ENCODE measurements at places on chromosomes 7 and 10.

- DNase-seq: no peak
Observed at GRCh38 chr10:1295756-1296480, 239.7 kb downstream of the WDR37 start.

- DNase-seq: no peak
Observed at GRCh38 chr7:57769958-57770357, 320.0 kb downstream of the ZNF716 start.

DNA sequence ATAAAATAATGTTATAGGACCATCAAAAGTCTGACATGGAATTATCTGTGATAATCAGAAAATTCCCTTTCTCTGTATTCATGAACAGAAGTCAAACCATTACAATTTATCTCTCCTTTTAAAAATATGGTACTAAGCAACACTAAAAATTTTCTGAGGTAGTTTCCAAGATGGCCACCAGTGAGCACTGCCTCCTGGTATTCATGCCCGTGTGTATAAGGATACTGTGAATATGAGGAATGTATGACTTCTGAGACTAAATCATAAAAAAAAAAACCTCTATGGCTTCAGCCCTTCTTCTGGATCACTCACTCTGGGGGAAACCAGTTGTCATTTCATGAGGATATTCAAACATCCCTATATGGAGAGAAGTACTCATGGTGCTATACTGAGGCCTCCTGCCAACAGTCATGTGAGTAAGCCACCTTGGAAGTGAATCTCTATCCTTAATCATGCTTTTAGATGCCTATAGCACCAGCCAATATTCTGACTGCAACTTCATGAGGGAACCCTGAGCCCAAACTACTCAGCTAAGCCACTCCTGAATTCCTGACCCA lies 41.1 kb downstream of the SIRT1 start:
- no peak for DNase-seq

- no peak for DNase-seq
Observed at GRCh38 chr7:138926241-138926612, 55.0 kb downstream of the KIAA1549 start.

DNA sequence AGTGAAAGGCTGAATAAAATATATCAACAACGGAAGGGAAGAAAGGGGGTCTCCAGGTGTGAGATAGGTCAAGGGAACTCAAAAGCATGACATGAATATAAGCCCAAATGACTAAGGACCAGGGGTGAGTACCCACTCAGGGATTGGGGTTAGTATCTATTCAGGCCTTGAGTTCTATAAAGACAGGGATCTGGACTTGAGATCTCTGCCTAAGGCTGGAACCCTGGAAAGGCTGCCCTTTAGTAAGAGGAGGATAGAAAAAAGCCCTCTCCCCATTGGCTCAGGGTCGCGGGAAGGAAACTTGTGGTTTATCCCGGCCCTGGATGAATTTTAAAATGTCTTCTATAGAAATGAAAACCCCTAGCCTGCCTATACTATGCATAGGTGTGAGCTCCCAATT lies 2.4 kb upstream of the ITPRIP start:
- DNase-seq: no peak

DNA sequence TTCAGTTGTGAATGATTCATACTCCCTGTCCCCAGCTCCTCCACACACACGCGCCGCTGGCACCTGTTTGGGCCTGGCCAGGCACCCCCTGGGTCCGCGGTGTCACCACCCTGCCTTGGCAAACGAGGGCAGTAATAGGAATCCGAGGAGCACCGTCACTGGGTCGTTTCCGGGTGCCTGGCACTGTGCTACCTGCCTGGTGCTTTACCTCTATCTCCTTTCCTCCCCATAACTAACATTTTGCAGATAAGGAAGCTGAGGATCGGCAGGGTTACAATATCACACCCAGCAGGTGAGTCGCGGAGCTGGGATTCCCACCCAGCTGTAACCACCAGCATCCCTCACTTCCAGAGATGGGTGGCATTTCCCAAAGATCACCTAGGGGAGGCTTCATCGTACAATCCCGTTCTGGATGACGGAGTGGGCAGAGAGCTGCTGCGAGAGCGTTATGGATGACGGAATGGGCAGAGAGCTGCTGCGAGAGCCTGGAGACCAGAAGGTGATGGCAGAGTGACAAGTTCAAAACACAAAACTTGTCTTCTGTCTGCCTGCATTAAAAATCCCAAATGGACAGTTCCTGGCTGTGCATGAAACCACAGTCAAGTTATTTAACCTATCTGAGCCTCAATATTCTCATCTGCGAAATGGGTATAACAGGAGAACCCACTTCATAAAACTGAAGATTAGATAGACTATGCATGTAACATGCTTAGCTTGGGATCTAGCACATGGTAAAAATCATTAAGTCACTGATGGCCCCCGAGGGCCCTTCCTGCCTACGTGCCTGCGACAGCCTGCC lies 1.1 kb upstream of the HSPA12A start:
- no peak for DNase-seq

DNA sequence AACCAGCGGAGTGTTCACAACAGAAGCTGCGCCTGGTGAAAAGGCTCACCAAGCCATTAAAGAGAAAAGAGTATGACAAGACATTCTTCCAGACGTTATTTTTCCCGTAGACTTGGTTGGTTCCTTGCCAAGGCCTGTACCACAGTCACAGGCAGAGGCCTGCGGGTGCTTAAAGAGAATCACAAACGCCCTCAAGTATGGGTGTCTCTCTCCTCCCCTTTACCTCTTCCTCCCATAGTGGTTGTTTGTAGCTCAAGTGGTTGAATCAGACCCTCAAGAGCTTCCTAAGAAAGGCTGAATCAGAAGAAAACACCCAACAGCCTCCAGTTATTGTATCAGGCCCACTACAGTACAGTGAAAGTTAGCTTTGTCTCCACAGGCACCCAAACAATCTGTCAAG lies 169.0 kb downstream of the CREB5 start:
- DNase-seq: no peak

DNA sequence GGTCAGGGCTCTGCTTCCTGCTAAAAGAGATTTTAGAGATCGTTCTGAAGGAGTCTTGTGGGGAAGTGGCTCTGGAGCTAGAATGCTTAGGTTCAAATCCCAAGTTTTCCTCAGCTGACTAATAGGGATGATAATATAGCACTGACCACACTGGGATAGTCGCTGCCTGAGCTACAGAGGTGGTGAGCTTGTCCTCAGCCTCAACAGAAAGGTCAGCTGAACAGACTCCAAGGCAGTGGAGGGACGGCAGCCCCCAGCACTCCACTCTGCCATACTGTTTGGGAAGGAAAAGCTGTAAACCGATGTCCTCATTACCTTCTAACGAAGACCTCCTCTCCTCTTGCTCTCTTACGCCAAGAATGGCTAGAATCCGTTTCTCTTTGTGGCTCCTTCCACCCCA lies 36.2 kb downstream of the KAT6B start:
- no peak for DNase-seq

DNA sequence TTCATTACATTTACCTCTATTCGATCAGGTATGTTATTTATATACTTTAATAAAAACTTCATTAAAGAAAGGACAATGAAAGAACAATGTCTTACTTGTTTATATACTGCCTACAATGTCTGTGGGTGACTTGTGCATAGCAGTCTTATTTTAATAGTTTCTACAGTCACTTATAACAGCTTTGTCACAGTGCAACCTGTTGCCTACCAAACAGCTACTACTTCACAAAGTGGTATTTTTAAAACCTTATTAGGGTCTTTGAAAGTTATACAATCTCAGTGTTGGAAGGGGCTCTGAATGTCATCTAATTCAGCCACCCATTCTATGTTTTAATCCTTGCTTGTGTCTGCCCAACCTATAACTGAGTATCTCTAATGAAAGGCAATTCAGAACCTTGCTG lies 19.0 kb downstream of the MTPN start:
- DNase-seq: no peak

DNA sequence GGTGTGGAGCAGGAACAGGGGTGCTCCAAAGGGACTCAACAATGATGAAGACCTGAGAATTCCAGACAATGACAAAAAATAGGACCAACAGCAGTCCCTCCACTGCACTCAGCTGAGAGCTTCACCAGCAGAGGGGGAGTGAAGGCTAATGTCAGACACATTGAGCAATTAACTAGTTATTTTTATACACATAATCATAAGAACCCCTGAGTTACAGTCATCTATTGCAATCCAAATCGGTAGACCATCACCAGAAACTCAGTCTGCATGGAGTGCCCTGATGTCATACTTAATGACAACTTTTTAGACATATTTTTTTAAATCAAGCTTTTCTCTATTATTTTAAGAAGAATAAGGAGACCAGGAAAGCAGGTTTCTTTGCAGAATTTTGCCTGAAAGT lies 30.6 kb upstream of the IKZF1 start:
- no peak for DNase-seq

- DNase-seq: no peak
Observed at GRCh38 chr7:94829987-94830386, 77.4 kb upstream of the PPP1R9A start.

GRCh38 chr10:11026773-11027172 lies 9.1 kb downstream of the CELF2 start:
- DNase-seq: no peak

DNA sequence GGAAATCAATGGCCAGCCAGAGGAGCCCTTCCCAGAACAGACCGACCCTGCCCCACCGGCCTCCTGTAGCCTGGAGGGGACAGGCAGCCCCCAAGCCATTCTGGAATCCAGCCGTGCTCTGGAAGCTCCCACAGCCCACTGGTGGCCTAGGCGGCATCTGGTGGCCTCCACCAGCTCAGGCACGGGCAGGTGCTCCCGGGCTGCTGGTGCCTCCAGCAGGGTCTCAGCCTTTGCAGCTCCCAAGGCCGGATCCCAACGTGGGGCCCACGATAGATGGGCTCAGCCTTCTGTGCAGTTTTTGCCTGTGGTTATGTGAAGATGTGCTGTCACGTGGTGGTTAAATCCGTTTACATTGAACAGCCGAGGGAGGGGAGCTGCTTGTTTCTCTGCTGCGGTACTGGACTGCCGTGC lies 44.4 kb downstream of the JAKMIP3 start:
- DNase-seq: no peak

GRCh38 chr10:499991-500390 lies 189.5 kb downstream of the DIP2C start:
- no peak for DNase-seq

DNA sequence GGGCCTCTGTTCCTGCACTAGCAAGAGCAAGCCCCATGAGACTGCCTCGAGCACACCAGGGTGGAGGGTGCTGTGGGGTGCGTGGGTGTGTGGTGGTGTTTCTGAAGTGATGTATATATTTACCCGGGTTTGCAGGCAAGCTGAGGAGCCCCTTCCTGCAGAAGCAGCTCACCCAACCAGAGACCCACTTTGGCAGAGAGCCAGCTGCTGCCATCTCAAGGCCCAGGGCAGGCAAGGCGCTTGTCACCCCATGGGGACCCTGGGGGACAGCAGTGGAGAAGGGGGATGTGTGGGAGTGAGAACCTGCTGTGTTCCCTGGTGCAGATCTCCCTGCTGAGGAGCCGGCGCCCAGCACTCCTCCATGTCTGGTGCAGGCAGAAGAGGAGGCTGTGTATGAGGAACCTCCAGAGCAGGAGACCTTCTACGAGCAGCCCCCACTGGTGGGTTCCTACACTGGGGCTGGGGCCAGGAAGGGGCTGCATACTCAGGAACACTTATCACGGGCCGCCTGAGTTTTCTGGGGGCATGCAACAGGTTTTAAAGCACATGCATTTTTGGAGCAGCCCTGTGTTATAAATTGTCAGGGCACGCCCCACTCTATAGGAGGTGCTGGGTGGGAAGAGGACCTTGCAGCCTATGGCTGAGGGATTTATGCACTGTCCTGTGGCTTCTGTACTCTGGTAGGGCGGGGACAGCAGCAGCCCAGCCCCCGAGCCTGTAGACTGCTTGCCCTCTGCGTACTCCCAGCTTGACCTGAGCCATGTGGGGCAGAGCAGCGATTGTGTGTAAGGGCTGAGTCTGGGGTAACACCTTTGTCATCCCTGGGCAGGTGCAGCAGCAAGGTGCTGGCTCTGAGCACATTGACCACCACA lies 5.9 kb downstream of the PGAM2 start:
- no peak for DNase-seq

GRCh38 chr10:125683063-125683462 lies at the start of gene TEX36:
Gene TEX36, minus strand, starts transcription at chr10:125683163. Its CDS starts 174 bp downstream, at chr10:125682989.
- DNase-seq: no peak

- DNase-seq: no peak
Observed at GRCh38 chr7:139696552-139696951, 81.2 kb downstream of the HIPK2 start.

- DNase-seq: no peak
Observed at GRCh38 chr7:151091431-151091830, 5.2 kb downstream of the AGAP3 start.

- DNase-seq: no peak
Observed at GRCh38 chr10:52368725-52369124, 54.6 kb downstream of the DKK1 start.

DNA sequence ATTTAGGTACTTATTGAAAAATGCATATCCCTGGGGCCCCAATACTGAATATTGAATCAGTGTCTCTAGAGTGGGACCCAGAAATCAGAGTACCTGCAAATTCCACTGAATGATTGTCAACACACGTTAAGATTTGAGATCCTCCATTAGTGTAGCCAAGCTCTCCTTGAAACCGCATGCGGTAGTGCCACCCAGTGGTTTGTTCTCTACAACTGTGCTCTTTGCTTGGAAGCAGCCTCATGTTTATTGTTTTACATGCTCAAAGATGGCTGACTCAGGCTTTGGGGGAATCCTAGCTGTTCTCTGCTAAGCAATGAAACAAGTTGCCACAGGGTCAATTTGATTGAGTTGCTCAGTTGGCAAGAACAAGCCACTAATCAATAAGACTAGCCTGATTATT lies 340.2 kb upstream of the CELF2 start:
- no peak for DNase-seq

DNA sequence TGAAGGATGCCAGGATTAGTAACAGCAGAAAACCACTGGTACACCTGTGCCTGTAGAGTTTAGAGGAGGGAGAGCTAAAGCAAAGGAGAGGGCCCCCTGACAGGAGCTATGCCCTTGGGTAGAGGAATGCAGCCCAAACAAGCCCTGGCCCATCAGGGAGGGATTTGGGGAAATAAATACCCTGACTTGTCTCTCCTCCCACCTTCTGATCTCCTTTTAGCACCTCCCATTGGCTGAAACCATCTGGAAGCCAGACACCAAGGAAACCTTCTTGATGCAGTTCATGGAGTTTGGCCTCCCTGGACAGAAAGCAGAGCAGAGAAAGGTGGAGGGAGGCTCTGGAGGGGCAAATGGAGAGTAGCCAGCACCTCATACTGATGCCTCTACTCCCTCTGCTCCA lies 45.3 kb downstream of the ADRA2A start:
- no peak for DNase-seq

DNA sequence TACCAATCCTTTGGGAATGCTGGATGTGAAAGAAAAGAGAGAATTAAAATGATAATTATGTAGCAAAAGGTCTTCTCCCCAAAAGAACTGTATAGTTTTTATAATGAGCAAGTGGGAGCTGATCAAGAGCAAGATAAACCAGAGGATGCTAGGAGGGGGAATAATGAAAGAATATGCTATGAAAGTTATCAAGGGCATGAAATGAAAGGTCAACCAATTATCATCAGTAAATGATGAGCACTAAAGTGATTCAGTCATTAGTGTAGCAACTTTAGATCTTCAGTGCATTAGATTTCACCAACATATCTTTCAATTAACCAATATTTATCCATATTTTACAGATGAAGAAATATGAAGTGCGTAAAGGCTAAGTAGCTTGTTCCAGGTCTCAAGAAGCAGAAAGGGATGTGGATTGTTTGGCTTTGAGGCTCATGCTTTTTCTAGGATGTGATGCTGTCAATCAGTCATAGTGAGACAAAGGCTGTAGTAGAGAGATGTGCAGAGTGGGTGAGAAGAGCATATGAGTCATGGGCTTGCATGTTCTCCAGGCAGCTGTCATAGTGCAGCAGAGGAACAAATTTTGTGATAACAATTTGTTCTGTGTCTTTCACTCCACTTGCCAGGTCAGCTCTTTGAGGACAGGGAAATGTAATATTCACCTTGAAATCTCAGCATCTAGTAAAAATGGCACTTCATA lies 5.7 kb upstream of the OR2F2 start:
- no peak for DNase-seq
